Naive thymus-derived CD4-positive, alpha-beta T cell (primary cell): ENCODE measurements at places on chromosomes 1 and 21.

GRCh38 chr1:10555635-10556429, 81.1 kb downstream of the PEX14 start:
- DNase-seq, result no peak

- peak; percentile 3 for DNase-seq
These were observed 120.0 kb upstream of the RRP15 start for GRCh38 chr1:218164930-218165700.

DNA sequence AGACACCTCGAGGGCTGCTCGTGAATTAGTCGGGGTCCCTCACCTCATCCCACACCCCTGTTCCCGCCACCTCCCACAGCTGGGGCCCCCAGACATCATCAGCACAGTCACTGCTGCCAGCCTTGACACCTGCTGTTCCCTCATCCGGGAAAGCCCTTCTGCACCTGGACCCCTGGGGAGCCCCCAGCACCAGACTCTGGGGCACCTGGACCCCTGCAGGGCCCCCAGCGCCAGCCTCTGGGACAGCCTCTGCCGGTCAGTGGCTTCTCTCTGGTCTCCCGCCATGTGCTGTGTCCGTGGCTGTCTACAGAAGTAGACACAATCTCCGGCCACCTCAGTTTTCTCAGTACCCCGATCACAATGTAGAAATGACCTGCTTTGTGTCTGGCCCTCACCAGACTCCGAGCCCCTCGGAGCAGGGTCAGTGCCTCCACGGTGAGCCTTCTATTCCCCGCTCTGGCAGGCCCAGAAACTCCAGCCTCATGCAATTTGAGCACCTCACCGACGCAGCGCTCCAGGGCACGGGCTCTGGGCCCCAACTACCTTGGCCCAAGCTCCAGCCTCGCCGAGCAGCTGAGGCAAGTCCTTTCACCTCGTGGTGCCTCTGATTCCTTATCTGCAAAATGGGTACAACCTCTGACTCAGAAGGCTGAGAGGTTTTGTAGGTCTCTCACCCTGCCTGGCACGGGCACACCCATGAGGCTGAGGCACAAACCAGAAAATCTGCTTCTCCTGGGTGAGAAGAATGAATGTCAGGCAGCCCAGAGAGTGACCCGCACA, 84.7 kb downstream of the RIPK4 start:
- DNase-seq, result no peak

- DNase-seq, result no peak
These were observed 126.8 kb downstream of the PLXNA2 start for GRCh38 chr1:208117409-208117808.

DNA sequence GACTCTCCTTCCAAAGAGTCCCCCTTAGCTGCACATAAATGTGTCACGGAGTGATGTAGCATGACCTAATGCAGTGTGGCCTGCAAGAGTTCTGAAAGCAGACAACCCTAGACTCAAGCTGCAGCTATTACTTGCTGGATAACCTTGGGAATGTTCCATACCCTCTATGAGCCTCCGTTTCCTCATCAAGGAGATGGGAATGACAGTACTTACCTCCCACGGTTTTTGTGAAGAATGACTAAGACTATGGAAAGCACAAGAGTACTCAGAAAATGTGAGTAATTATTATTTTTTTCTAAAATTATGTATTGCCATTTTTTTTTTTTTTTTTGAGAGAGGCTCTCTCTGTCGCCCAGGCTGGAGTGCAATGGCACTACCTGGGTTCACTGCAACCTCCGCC, 3.0 kb downstream of the TTC39A start:
- DNase-seq, result no peak
